CD8-positive, alpha-beta memory T cell (primary cell): ENCODE measurements at places on chromosomes 1 and 21.

- DNase-seq: no peak
Measured at GRCh38 chr1:244615301-244615700, 37.6 kb upstream of the DESI2 start.

GRCh38 chr1:183218971-183219615, 33.0 kb downstream of the LAMC2 start:
- DNase-seq: no peak

- DNase-seq: no peak
Measured at GRCh38 chr1:79441238-79441637, 434.7 kb upstream of the ADGRL4 start.

- DNase-seq: no peak
Measured at GRCh38 chr1:156308078-156308477, 9.0 kb upstream of the VHLL start.

- no peak for DNase-seq
Measured at GRCh38 chr1:220224611-220225124, 47.6 kb downstream of the RAB3GAP2 start.

DNA sequence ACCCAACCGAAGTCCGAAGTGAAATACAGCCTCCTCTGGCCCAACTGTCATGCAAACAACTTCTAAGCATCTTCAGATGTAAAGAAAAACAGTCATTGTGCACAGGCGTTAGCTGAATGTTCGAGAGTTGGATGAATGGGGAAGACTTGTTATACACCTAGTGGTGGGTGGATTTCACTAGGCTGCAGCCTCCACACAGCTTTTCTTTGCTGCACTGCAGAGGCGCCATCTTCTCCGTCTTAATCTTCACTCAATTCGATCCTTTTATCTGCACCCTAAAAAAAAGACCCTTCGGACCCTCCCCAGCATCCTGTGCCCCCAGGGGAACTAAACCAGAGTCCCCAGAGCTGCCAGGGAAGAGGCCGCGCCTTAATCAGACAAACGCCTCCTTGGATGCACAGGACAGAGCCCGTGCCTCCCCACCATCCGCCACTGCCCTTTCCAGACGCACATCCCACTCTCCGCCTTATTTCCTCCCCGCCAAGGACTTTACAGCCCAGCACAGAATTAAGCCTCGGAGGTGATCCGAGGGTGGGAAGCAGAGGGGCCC, 1.4 kb downstream of the APP start:
- DNase-seq: no peak
